Hindlimb muscle (tissue), 1 donor: ENCODE measurements at places on chromosomes 6 and 20. TPM values are rescaled to one million over a fixed set of nuclear protein-coding genes. Genes with fewer than 3 reads are reported as not detected.

DNA sequence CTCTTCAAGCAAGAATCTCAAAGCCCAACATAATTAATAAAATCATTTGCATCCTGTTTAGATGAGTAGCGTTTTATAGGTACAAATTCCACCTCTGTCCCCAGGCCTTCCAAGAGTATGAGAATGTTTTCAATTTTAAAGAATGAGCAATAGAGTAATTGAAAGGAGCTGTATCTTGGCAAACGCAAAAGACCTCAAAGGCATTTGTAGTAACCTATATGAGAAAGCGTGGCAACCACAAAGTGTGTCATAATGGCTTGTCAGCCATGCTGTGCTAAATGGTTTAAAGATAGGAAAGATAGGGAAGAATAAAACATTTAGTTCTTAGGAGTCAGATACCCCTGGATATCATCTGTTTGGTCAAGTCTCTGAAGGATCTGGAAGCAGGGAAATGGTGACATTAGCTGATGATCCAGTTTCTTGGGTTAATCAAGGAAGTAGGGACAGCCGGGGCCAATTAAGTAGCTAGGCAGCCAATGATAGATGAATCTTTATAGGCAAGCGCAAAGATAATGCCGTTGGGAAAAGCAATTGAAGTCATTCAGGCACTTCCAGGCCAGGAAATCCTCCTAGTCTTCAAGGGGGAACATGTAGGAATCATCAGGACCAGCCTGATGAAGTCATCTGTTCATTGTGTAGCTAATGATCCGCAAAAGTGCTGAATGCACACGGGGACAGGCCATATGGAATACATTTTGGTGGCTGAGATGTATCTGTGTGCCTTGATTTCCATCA is 71.5 kb upstream of the ISM1 start:
- no peak for DNase-seq

DNA sequence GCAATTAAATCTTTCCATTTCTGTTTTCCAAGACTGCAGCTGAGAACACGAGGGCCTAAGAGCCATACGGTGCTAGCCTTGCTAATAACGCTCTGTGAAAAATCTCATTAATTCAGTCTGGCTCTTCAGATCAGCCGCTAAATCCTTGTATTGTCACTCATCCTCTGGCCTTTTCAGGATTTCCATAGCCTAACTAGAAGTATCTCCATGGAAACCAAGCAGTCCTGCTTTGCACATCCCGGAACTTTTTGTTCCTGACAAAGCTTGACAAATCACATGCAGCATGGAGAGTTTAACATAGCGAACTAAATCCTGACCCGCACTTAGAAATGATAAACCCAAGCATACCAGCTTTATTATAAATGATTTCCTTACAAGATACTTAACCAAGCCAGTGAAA is 383.7 kb downstream of the CD83 start:
- no peak for DNase-seq

- DNase-seq, result no peak
Observed at GRCh38 chr6:157292202-157292601, 31.1 kb downstream of the TMEM242 start.

Gene KIAA1755
- polyA plus RNA-seq, result 7.0 TPM

DNA sequence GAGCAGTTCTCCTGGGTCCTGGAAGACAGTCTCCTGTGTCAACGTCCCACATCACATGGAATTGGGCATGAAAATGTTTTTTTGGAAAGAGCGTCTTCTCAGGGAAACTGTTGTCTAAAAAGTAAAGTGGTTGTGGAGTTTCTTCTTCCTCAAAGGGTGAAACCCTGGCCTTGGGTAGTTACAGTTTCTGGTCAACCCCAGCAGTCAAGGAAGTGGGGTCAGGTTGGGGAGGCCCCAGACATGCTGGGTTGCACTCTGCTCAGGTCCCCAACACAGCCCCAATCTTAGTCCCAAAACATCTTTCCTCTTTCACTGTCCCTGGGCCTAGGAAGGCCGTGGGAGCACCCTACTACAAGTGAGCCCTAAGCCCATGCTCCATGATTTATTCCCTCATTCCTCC is 996 bp upstream of the NFKBIE start:
- DNase-seq, result no peak

Gene DEF6
- polyA plus RNA-seq, result 4.5 TPM

DNA sequence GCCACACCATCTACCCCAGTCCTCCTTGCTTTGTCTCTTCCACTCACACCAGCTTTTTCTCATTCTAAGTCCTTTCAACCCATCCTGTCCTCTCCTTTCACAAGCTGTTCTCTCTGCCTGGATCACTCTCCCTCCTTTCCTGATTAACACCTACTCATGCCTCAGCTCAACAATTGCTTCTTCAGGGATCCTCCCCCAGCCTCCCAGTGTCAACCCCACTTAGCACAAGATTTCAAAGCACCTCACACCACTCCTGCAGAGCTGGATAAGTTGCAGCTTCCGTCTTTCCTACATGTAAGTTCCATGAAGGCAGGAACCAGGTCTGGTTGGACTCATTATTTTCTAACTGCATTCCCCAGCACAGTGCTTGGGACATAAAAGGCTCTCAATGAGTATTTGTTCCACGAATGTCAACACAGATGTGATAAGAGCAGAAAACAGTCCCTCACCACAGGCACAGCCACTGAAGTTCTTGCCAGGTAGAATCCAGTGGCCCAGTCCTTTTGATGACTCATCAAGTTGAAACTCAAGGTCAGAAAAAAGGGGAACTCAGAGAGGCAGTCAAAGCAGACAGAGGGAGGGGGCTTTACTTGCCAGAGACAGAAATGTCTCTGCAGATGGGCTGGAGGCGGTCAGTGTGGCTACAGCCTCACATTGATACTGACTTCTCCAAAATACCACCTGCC is 193.4 kb upstream of the PRDM1 start:
- no peak for DNase-seq

GRCh38 chr20:46739431-46740213 is 30.2 kb downstream of the SLC2A10 start:
- DNase-seq, result no peak

- DNase-seq, result no peak
Observed at GRCh38 chr6:36757206-36757605, 59.6 kb downstream of the RAB44 start.

Gene NR2E1
- not detected for polyA plus RNA-seq

GRCh38 chr20:48861444-48861843 is 33.6 kb upstream of the PREX1 start:
- no peak for DNase-seq

Gene MEP1A
- polyA plus RNA-seq, result not detected

Gene MICA
- 6.7 TPM for polyA plus RNA-seq

DNA sequence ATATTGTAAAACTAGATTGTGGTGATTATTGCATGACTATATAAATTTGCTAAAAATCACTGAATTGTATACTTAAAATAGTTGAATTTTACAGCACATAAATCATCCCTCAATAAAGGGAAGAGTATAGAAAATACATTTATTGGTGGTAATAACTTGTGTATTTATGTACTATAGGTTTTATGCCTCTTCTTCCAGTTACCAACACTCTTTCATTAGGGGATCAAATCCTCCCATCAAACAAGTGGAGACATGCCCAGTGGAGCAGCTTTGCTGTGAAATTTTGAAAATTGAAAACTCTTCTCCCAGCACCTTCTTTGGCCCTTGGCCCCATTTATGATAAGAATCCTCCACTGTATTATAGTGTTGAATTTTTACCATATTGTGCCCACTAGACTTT is 10.1 kb upstream of the SSR1 start:
- DNase-seq, result no peak

GRCh38 chr20:44196271-44196670 is 9.3 kb upstream of the JPH2 start:
- DNase-seq, result no peak

Gene SALL4
- 1.0 TPM for polyA plus RNA-seq

GRCh38 chr6:165987483-165988301 is 180.0 kb downstream of the TBXT start:
- DNase-seq, result peak; percentile 88

DNA sequence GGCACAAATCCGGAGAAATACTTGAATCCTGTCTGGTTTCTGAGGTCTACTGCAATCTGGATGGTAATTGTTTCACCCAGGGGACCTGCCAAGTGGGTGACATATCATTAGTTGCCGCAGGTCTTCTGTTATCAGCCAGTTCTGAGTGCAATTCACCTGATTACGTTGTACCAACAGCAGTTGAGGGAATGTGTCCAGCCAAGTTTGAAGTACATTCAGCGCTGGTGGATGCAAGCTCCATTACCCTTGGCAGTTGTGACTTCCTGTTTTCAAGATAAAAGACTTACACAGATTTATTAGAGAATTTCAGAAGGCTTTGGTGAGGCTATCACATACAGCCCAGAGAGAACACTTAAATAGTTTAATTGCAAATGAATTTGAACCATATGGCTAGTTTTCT is 42.8 kb downstream of the FNDC1 start:
- no peak for DNase-seq

Gene CDH26
- 0.85 TPM for polyA plus RNA-seq

Gene ESR1
- 2.5 TPM for polyA plus RNA-seq

Gene DDAH2
- polyA plus RNA-seq, result 128 TPM

Gene TINAG
- polyA plus RNA-seq, result not detected

DNA sequence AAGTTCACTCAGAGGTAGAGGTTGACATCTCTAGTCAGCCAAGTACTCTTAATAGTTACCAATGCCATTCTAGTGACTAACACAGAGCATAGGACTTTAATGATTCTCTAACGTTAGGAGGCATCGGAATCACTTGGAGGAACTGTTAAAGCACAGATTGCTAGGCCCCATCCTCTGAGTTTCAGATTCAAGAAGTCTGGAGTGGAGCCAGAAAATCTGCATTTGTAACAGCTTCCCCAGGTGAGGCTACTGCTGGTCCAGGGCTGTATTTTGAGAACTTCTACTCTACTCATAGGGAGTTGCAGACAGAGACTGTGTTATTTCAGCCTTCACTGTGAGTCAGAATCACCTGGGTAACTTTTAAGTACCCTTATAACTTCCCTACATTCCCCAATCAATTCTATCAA is 5.7 kb downstream of the LMBRD1 start:
- DNase-seq, result no peak

Gene RIPK1
- 10.8 TPM for polyA plus RNA-seq

Gene RAD21L1
- polyA plus RNA-seq, result not detected

Gene PEDS1
- 26.5 TPM for polyA plus RNA-seq

Gene FAM217A
- polyA plus RNA-seq, result not detected

- no peak for DNase-seq
Observed at GRCh38 chr6:161481786-161482516, 208.1 kb upstream of the AGPAT4 start.

- peak; percentile 51 for DNase-seq
Observed at GRCh38 chr20:58746620-58747019, 54.0 kb downstream of the NPEPL1 start.

Gene PDE7B
- 7.1 TPM for polyA plus RNA-seq

DNA sequence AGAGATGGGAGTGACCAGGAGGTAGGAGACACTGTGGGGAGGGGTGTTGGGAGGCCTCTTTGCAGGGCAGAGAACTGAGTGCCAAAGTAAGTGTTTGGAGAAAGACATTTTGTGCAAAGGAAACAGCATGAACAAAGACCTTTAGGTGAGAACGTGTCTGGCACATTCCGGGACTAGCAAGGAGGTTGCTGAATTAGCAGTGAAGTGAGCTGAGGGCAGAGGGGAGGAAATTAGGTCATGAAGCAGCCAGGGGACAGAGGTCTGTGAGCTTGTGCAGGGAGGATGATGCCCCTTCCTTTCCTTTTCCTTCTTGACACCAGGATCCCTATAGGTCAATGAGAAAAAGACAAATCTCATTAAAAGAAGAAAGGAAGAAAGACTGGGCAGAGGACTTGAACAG is 21.4 kb upstream of the AHCY start:
- no peak for DNase-seq

Gene SYCP2L
- 2.3 TPM for polyA plus RNA-seq

DNA sequence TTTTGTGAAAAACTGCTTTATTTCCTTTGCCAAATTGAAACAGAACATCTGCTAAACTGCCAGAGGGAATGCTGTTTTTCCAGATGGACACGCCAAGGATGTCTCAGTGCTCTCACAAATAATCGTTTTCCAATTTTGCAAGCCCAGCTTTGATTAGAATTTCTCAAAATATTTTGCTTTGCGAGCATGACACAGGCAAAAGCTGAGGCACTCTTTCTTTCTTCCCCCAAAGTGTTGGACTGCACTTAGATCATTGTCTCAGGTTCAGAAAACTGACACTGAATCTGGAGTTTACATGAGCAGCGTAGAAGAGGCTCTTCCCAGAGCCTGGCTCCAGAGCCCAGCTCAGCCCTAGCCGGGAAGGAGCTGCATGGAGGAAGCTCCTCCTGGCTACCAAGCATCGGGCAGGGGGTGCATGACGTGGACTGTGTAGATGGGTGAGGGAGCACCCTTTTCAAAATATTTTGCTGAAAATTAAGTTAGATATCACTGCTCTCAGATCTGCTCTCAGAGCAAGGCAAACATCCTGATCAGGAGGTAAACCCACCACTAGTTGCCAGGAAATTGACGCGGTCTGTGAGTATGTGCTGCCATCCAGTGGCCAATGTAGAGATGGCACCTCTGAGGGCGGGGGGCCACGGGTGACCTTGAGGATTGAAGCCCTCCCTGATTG is 107.5 kb downstream of the SLC22A3 start:
- peak; percentile 85 for DNase-seq

GRCh38 chr20:44248410-44248759 is 1.3 kb downstream of the GDAP1L1 start:
- DNase-seq, result no peak

DNA sequence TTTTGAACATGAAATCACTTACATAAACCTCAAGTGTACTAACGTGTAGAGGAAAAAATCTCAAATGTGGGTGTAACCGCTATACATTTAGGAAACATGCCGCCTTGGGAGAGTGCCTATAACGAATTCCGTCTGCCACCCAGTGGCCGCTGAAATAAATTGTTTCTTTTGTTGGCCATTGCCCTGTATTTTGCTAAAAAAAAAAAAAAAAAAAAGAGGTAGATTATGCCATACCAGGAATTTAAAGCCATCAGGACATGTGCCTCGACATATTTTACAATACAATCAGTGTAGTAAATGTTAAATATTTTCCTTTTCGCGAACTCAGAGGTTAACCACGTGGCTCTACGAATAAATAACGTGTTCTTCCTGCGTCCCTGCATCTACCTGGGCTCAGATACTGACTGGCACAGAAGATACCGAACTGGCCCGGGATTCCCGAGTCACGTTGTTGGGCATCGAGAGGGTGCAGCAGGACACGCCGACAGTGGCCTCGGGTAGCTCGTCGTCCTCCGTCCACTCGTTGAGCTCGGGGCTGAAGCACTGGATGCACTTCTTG is 14.3 kb downstream of the KLHL31 start:
- peak; percentile 73 for DNase-seq

GRCh38 chr20:18003897-18004296 is 35.1 kb downstream of the MGME1 start:
- DNase-seq, result no peak

DNA sequence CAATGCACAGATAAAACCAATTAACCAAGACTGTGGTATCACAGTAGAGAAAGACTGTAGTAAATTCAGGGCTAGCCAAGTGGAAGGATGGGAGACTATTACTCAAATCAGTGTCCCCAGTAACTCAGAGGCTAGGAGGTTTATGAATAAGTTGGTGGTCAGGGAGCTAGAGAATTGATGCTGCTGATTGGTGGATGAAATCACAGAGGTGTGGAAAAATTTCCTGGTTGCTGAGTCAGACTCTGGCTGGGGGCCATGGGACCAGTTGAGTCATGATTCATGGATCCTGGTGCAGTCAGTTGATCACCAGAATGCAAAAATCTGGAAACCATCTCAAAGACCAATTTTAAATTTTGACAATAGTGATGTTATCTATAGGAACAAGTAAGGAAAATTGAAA is 555.9 kb downstream of the C6orf118 start:
- no peak for DNase-seq

Gene ELOVL2
- polyA plus RNA-seq, result 2.1 TPM

- DNase-seq, result no peak
Observed at GRCh38 chr6:32152769-32153563, 975 bp upstream of the PPT2 start.
